ENCODE measurements at places on chromosomes 4 and X. TPM values are rescaled to one million over a fixed set of nuclear protein-coding genes. Genes with fewer than 3 reads are reported as not detected.

GRCh38 chr4:124940387-124940786 lies 227.9 kb upstream of the ANKRD50 start:
- DNase-seq, result no peak

DNA sequence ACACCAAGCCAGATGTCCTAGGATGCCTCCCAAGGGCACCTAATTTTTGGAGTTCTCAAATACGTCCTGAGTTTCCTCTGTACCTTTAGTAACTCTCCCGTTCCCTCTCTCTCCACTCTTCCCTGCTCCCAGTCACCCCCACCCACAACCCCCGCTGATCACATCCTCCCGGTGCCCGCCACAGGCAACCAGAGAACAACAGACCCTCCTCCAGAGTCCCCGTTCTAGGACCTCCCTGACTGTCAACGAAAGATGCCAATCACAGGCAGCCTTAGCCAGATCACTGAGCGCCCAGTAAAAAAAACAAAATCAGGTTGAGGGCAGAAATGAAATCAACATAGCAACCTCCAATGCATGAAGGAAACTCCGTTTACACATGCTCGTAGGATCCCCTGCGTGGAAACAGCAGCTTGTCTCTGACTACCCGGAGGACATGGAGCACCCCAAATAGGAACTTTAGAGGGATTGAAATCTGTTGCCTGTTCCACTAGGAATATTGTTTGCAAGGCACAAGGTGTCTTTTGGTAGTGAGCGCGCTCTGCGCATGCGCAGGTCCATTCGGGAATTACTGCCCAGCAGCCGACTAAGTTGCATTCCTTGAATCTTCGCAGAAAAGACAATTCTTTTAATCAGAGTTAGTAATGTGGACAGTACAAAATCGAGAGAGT lies at the start of gene GABRB1:
Gene GABRB1, plus strand, starts transcription at position 557 of the 668 bp plus-strand sequence.
- peak; percentile 66 for DNase-seq

GRCh38 chr4:136644279-136644678 lies 888.0 kb downstream of the PCDH18 start:
- no peak for DNase-seq

ZNF157 gene
- total RNA-seq, result not detected

NAP1L2 gene
- total RNA-seq, result 0.55 TPM

OPRPN gene
- 0.40 TPM for total RNA-seq

NHSL2 gene
- total RNA-seq, result 1.3 TPM

Data from left lobe of liver (tissue), 2 donors.